EH (cell line): ENCODE measurements at places on chromosomes 16 and 17.
A peak's percentile ranks its signal among the peaks of the same experiment; 100 is the strongest.

GRCh38 chr17:1160591-1161390 lies 19.0 kb downstream of the ABR start:
- no peak for DNase-seq

DNA sequence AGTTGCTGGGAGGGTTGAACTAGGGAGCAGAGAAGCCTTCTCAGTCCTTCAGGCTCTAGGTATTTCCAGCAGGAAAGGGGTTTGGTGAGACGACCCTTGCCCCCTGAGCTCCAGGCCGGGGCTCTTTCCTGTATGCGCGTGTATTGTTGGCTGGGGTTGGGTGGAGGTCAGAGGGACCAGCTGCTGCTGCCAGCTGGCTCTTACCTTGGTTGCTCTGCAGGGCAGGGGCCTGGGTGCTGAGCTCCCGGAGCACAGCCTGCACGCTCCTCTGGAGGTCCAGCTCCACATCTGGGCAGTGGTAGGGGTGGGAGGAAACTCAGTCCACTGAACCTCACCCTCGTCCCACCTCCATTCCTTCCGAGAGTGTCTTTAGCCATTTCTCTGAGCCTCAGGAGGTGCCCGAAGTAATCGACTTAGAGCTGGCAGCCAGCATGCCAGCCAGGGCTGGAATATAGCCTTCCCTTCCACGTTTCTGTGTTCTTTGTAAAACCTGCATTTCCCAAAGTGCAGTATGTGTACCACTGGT lies 28.0 kb downstream of the PIK3R6 start:
- DNase-seq = no peak

DNA sequence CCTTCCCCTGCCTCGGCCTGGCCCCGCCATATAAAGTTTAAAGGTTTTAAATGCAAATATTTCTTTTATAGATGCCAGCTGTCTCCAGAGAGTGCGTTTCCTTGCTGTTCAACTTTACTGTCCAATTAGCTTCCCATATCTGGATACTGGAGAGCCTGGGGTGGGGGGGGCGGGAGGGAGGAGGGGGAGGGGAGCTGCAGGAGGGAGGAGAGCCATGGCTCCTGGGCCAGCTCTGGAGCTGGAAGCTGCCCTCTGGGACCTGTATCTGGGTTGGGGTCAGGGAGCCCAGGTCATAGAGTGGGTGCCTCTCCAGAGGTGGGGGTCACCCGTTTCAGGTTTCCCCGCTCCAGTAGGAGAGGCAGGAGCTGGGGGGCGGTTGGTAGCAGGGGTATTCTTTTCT lies 6.2 kb upstream of the GSE1 start:
- DNase-seq = no peak

DNA sequence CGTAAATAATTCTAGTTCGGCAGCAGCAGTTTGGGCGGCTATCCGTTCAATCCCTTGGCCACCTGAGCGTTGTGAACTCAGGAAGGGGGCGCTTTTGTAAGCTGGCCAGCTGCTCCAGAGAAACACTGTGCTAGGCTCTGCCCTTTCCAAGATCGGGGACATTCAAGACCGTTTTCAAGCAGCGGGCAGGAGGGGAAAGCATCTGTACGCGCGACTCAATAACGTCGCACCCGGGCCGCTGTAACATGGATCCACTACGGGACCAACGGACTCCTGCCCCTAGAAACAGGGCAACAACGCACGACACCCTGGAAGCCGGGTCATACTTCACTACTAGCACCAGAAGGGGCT lies 463 bp downstream of the TOP2A start:
- no peak for DNase-seq

DNA sequence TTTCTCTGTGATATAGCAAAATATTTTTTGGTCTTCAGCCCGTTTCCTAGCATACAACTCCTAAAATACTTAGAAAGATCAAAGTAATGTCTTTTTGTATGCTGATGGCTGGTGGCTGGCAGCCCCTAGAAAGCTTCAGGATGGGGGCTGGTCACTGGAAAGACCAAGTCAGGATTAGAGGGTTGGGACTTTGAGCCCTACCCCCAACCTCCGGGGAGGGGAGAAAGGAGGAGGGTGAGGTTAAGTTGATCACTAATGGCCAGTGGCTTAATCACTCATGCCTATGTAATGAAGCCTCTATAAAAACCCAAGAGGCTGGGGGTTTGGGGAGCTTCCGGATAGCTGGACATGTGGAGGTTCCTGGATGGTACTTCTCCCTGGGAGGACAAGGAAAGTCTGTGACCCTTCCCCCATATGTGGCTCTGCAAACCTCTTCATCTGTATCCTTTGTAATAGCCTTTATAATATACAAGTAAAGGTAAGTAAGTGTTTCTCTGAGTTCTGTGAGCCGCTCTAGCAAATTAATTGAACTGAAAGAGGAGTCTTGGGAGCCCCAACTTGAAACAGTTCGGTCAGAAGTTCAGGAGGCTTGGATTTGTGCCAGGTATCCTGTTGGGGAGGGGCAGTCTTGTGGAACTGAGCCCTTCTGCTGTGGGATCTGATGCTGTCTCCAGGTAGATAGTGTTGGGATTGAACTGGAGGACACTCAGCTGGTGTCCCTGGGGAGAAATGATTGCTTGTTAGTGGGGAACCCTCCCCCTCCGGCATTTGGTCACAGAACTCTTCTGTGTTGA lies 3.5 kb downstream of the SLC7A6 start:
- DNase-seq = peak; percentile 18
